ENCODE measurements at places on chromosomes 12 and 14.

- DNase-seq: no peak
These were observed 83.9 kb downstream of the KNTC1 start for GRCh38 chr12:122610911-122611310.

DNA sequence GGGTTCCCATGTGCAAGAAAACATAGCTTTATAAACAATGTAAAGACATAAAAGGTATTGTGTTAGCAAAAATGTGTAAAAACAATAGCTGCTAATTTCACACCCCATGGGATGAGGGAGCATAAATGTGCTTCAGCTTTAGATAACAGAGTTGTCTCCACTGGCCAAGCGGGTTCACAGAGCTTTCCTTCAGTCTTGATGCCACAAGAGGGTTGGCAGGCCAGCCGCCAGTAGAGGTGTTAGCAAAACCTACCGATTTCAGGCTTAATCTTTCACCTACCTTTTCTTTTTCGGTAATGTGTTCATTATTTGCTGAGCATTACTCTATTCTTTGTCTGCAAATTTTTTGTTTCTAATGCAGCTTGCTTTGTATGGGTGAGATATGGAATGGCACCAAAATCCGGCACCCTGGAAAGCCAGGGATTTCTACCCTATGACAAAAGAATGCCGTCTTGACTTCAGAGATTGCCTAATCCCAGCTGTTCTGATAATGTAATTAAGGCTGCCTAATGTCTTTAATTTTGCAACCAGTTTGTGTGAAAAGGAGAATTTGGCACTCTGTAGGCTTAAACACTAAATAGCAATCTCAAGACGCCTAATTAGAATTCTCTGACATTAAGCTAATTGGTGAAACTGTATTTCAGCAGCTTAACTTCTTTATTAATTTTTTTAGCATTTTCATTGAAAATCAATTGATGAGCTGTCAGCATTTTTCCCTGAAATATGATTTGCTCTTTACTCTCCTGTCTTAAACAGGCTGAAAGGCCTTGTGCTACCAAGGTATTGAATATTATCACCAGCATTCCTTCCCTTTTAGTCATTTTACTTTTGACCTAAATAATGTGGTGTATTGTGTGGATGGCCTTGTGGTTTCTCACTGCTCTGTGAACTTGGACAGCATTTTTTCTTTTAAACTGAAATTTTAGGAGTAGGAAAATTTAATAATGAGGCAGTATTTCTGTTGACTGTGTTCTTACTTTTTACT, 60.7 kb downstream of the POLR3B start:
- DNase-seq: no peak

DNA sequence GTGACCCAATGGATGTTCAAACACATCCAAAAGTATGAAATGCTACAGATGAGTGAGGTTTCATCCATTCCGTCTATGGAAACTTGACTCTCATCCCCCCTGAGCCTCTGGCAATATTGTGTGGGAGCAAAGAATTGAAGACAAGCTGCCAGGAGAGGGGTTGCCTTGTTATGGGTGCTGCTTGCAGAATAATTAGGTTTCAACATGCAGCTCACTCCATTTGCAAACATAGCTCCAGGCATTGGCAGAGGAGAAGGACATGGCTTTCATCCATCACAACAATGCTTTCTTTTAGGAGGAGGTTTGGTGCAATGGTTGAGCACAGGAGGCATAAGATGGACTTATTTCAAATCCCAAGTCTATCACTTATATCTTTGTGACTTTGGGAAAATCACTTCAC, 220.7 kb upstream of the SRRM4 start:
- no peak for DNase-seq

GRCh38 chr12:115404761-115405470, 720.9 kb upstream of the TBX3 start:
- DNase-seq: peak; percentile 25

DNA sequence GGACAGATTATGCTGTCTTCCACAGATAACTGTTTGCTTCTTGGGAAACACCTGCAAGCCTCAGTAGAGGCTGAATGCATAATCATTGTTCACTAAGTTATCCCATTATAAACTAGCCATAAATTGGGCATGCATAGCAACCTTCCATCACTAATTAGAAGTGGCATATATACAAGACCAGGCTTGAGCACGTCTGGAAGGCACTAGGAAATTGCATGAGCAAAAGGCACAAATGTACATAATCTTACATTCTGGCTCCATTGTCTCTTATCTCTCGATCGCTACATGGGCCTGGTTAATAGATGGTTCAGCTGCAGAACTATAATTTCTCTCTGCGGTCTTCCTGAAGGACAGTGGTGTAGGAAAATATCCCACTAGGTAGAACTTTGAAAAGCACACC, 679.2 kb downstream of the RPL10L start:
- DNase-seq: no peak

- no peak for DNase-seq
These were observed 45.4 kb downstream of the PHLDA1 start for GRCh38 chr12:75986001-75986746.

GRCh38 chr14:55470025-55470424, 29.6 kb upstream of the TBPL2 start:
- no peak for DNase-seq

GRCh38 chr12:1496162-1496900, 98.0 kb downstream of the FBXL14 start:
- no peak for DNase-seq
